ENCODE measurements at places on chromosomes 2 and 18. TPM values are rescaled to one million over a fixed set of nuclear protein-coding genes. Genes with fewer than 3 reads are reported as not detected.
A peak's percentile ranks its signal among the peaks of the same experiment; 100 is the strongest.

Gene NOSTRIN
- 31.1 TPM for total RNA-seq

Gene IL37
- total RNA-seq, result not detected

Gene SH2D6
- total RNA-seq, result 2.2 TPM

Gene FHL2
- 3.3 TPM for total RNA-seq

Gene FIGLA
- total RNA-seq, result 0.83 TPM

Gene CTNNA2
- 2.1 TPM for total RNA-seq

Gene MYOM1
- 4.7 TPM for total RNA-seq

Gene DGKD
- 16.3 TPM for total RNA-seq

Gene FSHR
- not detected for total RNA-seq

DNA sequence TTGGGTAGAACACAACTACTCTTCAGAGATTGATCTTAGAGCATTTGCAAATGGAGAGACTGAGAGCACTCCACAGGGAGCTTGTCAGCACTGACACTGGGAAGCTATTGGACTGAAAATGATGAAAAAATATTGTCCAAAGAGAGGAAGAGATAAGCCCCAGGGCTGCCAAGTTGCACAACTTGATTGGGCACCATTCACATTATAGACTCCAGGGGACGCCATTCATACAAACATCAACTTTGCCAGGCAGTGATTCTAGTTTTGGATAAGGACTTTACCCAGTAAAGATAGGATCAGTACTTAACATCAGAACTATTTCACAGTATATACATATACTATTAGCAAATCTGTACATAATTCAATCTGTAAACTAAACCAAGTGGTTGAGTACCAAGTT is 79.6 kb upstream of the MYCN start:
- H3K27me3 ChIP-seq, result peaks cover 3% of the 10 kb centered on the region
- no peak overlapping the region for H3K4me3 ChIP-seq
- DNase-seq, result no peak
- H3K27ac ChIP-seq, result no peak overlapping the region
- H3K4me1 ChIP-seq, result no peaks in the 10 kb centered on the region
- no peaks in the 10 kb centered on the region for H3K36me3 ChIP-seq

DNA sequence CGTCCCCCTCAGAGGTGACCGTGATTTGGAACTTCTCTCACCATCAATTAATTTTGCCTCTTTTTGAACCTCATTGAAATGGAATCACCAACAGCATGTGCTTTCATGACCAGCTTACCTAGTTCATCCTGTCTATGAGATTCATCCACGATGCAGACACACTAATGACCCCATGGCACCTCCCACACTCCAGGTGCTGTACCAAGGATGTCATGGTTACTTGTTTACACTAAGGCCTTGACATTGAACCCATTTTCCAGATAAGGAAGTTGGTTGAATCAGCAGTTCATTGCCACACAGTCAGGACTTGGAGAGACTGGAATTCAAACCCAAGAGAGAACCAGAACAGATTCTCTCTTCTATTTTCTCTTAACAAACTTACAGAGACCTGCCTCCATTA is 139.0 kb downstream of the ZFP36L2 start:
- no peaks in the 10 kb centered on the region for H3K36me3 ChIP-seq
- H3K4me1 ChIP-seq, result no peaks in the 10 kb centered on the region
- no peaks in the 10 kb centered on the region for H3K27me3 ChIP-seq
- H3K4me3 ChIP-seq, result no peak overlapping the region

DNA sequence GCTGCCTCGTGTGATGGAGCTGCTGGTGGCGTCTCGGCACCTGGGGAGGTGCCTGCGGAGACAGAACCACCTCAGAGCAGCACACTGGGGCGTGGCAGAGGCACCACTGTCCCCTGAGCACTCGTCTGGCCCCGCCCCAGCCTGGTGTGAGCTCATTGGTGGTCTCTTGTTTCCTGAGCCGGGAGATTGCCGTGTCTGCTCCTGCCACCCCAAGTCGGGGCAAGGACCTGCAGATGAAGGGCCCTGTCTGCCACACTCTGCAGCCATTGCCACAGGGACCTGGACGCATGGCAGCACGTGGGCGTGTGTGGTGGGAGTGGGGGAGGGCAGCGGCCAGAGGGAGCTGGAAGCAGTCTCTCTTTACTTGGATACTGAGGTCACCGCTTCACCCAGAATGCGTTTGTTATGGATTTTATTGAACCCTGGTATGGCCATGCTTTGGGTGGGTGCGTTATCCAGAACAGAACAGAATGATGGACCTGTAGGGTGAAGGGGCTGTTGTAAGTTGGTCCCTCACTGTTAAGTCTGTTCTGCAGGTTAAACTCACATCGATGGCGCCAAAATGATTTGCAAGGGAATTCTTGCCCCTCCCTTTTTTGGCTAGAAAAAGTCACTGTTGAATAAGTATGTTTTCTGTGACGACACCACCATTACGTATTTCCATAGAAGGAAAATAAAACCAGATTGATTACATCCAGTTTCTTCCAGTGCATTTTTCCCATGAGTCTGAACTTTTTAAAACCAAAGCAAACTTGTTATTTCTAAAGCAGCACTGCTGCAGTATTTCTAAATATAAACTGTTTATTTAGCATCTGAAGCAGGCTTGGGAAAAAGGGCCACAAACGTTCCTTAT is 92.0 kb downstream of the USP40 start:
- no peak overlapping the region for H3K4me3 ChIP-seq
- no peaks in the 10 kb centered on the region for H3K27me3 ChIP-seq
- H3K36me3 ChIP-seq, result peaks cover 5% of the 10 kb centered on the region
- H3K27ac ChIP-seq, result no peak overlapping the region
- no peaks in the 10 kb centered on the region for H3K4me1 ChIP-seq

DNA sequence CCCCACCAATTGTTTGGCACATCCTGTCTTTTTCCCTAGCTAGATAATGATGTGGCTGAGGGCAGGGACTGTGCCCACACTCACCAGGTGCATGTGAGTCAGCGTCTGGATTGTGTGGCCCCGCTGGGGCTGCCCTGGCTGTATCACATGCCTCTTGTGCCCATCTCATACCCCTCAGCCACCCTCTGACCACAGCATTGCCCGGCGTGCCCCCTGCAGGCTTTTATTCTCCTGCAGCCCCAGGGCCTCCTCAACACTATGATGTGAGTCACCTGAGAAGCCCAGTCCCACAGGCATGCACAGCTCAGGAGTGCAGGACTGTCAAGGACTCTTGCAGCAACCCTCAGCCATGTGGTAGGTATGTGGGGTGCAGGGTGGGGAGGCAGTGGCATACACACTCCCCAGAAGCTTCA is 14.8 kb upstream of the STEAP3 start:
- H3K4me3 ChIP-seq, result no peak overlapping the region
- no peaks in the 10 kb centered on the region for H3K4me1 ChIP-seq
- H3K27me3 ChIP-seq, result no peaks in the 10 kb centered on the region

DNA sequence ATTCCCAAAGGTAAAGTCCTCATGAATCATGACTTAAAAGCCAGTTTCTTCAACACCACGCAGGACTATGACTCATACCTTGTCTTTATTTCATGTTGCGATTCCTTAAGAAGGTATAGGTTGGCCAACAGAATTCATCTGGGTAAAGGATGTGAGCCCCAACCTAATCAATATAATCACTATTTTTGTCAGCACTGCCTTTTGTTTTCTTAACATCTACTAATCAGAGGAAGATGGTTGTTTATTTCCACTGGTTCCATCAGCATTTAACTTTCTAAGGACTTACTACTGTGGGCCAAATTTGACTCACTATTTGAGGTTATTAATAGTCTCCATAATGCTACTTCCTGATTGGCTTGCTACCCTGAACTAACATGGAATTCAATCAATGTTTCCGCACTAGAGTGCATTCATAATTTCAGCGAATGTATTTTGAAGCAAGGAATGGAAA is 78.6 kb downstream of the SCG2 start:
- DNase-seq, result no peak
- H3K27ac ChIP-seq, result no peak overlapping the region
- H3K4me3 ChIP-seq, result no peak overlapping the region
- no peaks in the 10 kb centered on the region for H3K4me1 ChIP-seq
- no peaks in the 10 kb centered on the region for H3K27me3 ChIP-seq

- DNase-seq, result no peak
- no peaks in the 10 kb centered on the region for H3K27me3 ChIP-seq
- H3K36me3 ChIP-seq, result peaks cover 4% of the 10 kb centered on the region
- no peaks in the 10 kb centered on the region for H3K4me1 ChIP-seq
- H3K27ac ChIP-seq, result no peak overlapping the region
Observed at GRCh38 chr18:12973562-12974213, 17.5 kb upstream of the CEP192 start.

GRCh38 chr2:46634905-46635304 is 155.5 kb downstream of the TMEM247 start:
- no peak overlapping the region for H3K27ac ChIP-seq
- no peak overlapping the region for H3K4me3 ChIP-seq
- no peak for DNase-seq
- H3K27me3 ChIP-seq, result no peaks in the 10 kb centered on the region
- no peaks in the 10 kb centered on the region for H3K4me1 ChIP-seq

DNA sequence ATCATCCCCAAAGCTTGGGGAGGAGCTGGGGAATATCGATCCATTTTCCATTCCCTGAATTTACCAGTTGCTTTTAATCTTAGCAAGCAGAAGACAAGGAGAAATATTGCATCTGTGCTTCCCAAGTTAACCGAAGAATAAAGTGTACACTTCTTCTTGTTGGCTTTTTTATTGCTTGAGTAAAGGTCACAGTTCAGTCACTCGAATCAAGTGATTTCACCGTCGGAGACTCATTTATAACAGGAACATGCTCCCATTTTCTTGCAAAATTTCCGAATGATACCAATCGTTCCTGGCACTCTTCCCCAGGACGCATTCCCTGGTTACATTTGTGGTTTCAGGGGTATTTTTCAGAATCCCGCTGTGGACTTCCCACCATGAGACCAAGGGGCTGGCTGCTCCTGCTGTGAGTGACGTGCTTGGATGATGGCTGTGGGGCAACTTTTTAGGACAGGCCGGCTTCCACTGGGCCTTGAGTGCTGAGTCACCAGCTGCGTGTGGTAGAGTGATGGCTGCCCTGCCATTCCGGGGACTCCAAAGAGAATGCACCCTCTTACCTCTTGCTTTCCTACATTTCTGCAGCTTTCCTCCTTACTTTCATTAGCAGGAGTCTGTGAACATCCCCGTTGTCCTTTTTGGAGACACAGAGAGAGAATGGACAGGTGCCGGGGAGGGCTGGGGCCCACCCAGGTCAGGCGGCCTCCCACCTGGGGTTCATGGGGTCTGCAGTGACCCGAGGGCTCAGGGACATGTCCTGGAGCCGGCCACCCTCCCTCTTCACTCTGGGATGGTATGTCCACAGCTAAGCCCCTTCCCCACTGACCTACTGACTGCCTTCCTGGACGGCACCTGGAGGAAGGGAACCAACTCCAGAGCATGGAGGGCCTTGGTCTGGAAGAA is 60.7 kb upstream of the HDAC4 start:
- H3K4me1 ChIP-seq, result no peaks in the 10 kb centered on the region
- no peaks in the 10 kb centered on the region for H3K27me3 ChIP-seq
- DNase-seq, result no peak
- H3K36me3 ChIP-seq, result no peaks in the 10 kb centered on the region
- no peak overlapping the region for H3K4me3 ChIP-seq

DNA sequence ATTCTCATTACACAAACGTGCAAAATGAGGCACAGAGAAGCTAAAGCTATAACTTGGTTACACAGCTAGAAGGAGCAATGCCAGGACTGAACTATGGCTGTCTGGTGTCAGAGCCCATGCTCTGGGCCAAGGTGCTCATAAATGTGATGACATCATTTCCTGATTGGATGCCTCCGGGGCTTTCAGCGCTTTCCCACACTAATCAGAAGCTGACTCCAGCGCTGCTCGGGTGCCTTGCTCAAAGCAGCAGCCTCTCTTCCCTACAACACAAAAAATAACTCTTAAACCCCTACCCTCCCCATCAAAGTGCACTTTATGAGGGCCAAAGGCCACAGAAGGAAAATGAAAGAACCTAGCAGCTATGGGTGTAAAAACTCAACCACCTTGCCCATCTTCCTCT is 90.7 kb downstream of the STK39 start:
- no peaks in the 10 kb centered on the region for H3K27me3 ChIP-seq
- H3K27ac ChIP-seq, result no peak overlapping the region
- no peak overlapping the region for H3K4me3 ChIP-seq
- no peaks in the 10 kb centered on the region for H3K36me3 ChIP-seq
- no peak for DNase-seq
- H3K4me1 ChIP-seq, result no peaks in the 10 kb centered on the region

GRCh38 chr18:62715759-62716615 is 646 bp downstream of the PHLPP1 start:
- H3K27ac ChIP-seq, result peak overlapping the region; percentile 95

GRCh38 chr2:42942990-42943493 is 150.7 kb upstream of the HAAO start:
- H3K4me1 ChIP-seq, result no peaks in the 10 kb centered on the region
- no peaks in the 10 kb centered on the region for H3K36me3 ChIP-seq
- no peak overlapping the region for H3K4me3 ChIP-seq
- H3K27me3 ChIP-seq, result no peaks in the 10 kb centered on the region
- no peak overlapping the region for H3K27ac ChIP-seq
- no peak for DNase-seq

DNA sequence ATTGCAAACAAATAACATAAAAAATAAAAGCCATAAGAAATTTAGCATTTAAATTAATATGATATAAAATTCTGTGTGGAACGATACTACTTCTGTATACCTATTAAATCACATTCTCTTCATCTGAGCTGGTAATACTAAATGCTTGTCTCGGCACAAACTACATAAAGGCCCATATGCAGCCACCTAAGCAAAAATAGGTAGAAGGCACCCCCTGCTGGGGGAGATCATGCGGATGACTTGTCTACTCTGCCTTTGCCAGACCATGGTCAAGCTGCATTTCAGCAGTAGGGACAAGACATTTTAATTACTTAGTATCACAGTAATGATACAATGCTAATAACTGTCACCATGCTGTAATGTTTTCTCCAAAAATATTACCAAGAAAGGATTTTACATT is 108.0 kb downstream of the CDH19 start:
- no peaks in the 10 kb centered on the region for H3K4me1 ChIP-seq
- DNase-seq, result peak; percentile 35
- no peak overlapping the region for H3K4me3 ChIP-seq
- no peak overlapping the region for H3K27ac ChIP-seq

DNA sequence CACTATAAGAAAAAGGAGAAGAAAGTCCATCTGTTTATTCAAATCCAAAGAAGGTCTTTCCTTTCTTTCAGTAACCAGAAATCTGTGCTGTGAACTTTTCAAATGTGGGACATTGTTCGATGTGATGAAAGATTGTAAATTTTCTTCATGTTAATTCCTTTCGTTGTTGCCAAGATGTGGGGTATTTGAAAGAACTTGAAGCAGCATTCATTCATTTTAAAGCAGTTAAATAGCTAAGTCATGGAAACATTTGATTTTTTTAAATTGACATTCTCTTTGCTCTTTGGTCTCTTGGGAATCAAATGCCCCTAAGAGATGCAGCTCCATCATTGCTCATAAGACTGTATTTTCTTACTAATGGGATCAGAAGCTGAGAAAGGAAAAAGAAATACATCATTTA is 93.7 kb upstream of the EHBP1 start:
- H3K27ac ChIP-seq, result no peak overlapping the region
- no peaks in the 10 kb centered on the region for H3K4me1 ChIP-seq
- DNase-seq, result no peak
- no peaks in the 10 kb centered on the region for H3K27me3 ChIP-seq
- no peak overlapping the region for H3K4me3 ChIP-seq

- peaks cover 17% of the 10 kb centered on the region for H3K4me1 ChIP-seq
- no peak for DNase-seq
Observed at GRCh38 chr2:234952270-234953115, 676 bp downstream of the SH3BP4 start.

- H3K4me1 ChIP-seq, result no peaks in the 10 kb centered on the region
- H3K27me3 ChIP-seq, result no peaks in the 10 kb centered on the region
- DNase-seq, result no peak
- no peak overlapping the region for H3K4me3 ChIP-seq
- H3K27ac ChIP-seq, result no peak overlapping the region
- no peaks in the 10 kb centered on the region for H3K36me3 ChIP-seq
Observed at GRCh38 chr2:81260320-81260719, 955.8 kb upstream of the LRRTM1 start.

GRCh38 chr2:150788426-150789140 is 301.1 kb upstream of the RND3 start:
- no peak for DNase-seq
- H3K27me3 ChIP-seq, result no peaks in the 10 kb centered on the region
- no peaks in the 10 kb centered on the region for H3K4me1 ChIP-seq
- H3K36me3 ChIP-seq, result no peaks in the 10 kb centered on the region
